ENCODE measurements at places on chromosomes 1 and 21.

DNA sequence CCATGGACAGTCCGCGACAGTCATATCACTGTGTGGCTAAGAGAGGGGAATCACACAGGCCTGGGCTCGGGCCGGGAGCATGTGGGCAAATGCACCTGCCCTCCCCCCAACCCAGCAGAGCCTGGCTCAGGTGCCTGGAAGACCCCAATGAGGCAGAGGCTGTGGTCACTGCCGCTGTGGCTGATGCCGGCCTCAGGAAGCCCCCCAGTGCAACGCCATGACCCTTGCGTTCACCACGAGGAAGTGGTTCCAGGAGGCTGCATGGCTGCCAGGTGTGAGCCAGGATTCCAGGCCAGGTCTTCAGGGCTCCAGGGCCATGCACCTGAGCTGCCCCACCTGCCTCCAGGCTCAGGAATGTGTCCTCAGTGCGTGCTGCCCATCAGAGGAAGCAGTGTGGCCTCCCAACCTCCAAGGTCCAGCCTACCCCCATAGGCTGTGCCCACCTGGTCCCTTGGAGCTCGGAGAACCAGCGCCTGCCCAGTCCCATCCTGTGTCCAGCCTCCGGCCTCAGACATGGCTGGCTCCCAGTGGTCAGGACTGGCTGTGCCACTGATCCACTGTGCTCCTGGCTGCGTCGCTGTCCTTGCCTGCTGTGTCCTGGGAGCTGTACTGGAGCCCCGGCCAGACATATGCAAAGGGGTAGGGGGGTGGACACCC, 8.0 kb downstream of the ARHGEF16 start:
- no peak for DNase-seq

GRCh38 chr1:9530320-9530719, 8.9 kb upstream of the SLC25A33 start:
- DNase-seq = no peak

DNA sequence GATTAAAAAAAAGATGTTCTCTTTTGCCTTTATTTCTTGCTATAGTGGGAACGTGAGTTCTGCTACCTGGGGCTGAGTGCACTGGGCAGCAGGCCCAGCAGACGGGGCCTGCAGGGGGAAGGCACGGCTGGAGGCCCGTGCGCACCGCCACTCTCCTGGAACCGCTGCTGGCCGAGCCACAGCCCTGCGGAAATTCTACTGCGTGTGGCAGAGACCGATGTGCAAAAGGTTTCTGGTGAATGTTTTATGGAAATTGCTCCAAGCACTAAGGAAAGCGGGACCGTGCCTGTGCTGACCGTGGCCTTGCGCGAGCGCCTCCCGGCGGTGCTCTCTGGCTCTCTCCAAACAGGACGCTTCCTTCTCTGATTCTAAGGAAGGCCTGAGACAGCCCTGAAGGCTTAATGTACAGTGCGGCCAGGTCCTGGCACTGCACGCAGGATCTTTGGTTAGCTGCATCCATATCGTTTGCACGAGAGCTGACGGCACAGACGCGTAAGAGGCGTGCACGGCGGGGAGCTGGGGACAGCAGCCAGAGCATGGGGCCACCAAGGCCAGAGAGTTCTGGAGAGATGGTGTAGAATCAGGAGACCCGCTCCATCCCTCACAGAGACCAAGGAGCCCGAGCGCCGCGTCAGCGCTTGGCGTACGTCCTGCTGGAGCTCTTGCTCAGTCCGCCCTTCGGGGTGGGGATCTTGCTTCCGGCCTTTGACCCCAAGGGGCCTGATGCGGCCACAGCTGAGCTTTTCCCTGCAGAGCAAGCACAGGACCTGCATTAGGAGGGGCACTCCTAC, 18.7 kb upstream of the LRRC47 start:
- DNase-seq = no peak

DNA sequence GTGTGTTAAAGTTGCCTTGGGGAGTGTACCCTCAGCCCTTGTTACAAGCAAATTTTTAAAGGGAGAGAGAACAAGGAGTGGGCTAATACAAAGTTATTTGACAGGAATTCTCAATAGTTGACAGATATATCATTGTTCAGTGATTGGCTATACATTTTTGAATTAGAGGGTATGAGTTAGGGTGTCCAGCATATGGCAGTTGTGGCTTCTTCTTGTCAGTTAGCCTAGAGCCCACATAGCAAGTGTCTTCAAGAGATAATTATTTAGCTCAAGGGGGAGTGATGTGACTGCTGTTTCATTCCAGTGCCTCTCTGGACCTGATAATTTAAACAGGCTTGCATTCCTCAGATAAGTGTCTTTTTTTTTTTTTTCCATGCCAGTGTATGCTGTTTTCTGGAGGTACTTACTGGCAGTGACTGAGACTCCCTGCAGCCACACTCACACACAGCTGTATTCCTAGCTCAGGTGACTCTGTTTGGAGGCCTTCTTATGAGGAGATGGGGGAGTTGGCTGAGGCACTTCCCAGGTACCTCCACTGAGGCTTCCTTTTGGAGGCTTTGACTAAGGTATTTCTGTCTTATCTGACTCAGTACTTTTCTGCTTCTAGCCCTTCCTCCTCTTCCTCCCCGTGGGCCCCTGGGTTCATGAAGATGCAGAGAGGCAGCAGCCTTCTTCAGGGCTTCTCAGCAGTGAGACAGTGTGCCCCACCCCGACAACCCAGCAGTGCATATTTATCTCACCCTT, 32.3 kb downstream of the IVNS1ABP start:
- no peak for DNase-seq
